Stimulated activated CD8-positive, alpha-beta memory T cell treated with anti-CD3 and anti-CD28 coated beads, Interleukin-4, amount 100 ng/mL, for 1 hour (primary cell): ENCODE measurements at places on chromosomes 7 and 10.

DNA sequence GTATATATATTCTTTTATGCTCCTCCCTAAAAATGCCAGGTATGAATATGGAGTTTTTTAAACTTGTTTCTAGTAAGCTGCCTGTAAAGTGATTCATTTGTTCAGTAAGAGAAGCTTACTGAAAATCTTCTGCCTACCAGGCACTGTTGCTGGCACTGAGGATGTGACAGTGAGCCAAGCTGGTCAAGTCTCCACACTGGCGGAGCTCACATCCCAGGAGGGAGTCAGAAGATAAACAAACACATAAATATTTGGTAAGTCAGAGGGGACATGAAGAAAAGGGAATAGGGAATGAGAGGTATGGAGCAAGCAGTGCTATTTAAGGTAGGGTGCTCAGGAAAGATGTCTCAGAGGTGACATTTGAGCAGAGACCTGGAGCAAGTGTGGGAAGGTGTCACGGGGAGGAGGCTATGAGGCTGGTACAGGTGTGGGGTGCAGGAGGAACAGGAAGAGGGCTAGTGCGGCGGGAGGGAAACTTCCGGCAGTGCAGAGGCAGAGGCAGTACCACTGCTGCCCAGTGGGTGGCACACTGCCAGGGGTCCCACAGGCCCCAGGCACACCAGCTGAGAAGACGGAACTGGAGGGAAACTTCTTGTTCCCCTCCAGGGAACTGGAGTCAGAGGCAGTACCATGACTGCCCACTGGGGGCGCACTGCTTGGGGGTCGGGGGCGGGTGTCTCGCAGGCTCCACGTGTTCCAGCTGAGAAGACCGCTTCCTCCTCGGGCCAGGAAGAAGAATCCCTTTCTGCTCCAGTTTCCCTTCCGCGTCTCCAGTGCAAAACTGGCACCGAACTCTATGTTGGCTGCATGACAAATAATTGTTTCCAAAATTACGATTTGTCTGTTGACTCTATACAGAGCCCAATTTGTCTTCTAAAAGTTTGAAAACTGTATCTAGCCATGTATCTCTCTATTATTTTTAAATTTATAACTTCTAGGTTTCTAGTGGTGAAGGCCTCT lies 161.0 kb downstream of the TEX36 start:
- no peak for DNase-seq

DNA sequence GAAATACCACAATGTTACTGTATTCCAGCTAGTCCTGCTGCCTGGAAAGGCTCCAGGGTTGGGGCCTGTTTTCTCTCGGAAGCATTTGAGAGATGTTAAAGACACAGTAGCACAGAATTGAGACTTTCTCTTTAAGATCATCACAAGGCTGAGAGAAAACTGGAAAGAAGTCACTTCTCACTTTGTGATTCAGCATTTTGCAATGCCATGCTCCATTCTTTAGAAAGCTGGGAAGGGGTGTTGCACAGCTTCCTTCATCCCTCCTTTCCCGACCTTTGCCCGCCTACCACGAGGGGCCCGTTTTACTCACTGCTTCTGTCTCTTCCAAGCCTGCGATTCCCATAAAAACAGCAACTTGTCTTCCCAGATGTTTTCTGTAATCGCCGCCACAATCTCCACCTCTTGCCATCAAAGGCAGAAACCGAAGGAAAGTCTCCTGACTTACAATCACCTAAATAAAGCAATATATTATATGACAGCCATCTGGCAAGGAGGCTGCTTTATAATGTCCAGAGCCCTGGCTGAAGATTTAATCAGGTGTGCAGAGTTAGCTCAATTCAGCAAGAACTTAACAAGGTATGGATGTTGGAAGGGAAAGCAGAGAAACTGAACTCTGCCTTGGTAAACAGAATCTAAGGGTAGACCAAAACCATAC lies 18.9 kb downstream of the NOD1 start:
- no peak for DNase-seq

DNA sequence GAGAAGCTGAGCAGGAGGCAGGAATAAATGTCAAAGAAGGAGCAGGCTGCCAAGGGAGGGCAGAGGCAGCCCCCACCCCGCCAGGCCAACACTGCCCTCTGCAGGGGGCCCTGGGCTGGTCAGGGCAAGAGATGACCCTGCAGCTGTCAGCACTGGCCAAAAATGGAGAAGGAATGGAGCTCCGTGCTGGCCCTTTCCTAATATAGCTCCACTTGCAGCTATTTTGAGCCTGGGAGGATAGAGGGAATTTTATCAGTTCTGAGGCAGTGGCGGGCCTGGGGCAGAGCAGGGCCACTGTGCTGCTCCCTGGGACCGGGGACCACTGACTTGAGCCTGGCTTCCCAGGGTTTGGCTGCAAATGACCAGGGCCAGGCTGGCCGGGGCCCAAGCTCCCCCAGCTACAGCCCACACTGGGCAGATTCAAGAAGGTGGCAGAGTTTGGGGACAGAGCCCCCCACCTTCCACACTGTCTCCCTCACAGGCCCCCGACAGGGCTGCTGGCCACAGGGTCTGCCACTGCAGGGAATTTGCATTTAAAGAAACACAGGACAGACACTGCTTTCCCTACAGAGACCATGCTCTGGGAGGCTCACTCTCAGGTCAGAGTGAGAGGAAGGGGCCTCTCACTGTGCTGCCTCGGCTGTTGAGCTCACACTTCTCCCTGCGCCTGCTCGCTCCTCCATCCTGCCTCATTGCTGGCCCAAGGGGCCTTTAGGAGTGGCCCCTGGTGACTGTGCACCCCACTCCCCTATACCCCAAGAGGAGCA lies 16.2 kb downstream of the LDB3 start:
- DNase-seq = no peak

DNA sequence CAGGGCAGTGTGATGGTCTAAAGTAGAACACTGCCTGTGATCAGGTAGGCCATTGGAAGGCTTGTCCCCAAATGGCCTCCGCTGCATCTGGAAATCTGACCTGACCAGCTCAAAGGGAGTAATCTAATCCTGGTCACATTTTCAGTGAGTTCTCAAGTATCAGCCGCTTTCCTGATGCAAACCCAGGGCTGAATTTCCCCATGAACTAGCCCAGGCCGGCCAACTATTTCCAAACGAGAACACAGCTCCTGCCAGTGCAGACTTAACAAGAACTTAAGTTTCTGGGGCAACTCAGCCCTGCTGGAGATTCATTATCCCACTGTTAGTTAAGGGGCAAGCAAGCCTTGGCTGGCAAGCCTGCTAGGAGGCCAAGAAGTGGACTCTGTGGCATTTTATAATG lies 59.6 kb upstream of the FAM180A start:
- no peak for DNase-seq
